ENCODE measurements at places on chromosomes 16 and 17.
A peak's percentile ranks its signal among the peaks of the same experiment; 100 is the strongest.

GRCh38 chr17:65278050-65278819 lies 141.1 kb downstream of the RGS9 start:
- H3K4me1 ChIP-seq = no peaks in the 10 kb centered on the region
- no peaks in the 10 kb centered on the region for H3K27me3 ChIP-seq
- H3K4me3 ChIP-seq = no peak overlapping the region
- no peaks in the 10 kb centered on the region for H3K36me3 ChIP-seq
- H3K27ac ChIP-seq = no peak overlapping the region
- DNase-seq = no peak

DNA sequence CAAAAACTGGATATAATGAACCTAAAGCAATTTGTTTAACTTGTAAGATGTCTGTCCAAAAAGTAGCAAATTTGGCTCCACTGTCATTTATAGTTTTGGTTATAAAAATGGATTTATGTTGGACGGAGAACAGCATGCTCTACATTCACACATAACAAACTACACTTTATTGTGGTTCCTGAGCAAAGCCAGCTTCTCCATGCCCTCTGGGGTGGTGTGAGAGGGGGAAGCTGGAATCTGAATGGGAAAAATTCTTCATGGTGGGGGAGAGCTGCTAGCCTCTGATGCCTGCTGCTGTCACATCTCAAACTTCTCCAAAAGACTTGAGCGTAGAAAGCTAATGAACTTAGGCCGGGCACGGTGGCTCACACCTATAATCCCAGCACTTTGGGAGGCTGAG lies 9.8 kb upstream of the METTL9 start:
- H3K27me3 ChIP-seq = no peaks in the 10 kb centered on the region
- H3K36me3 ChIP-seq = no peaks in the 10 kb centered on the region
- no peak for DNase-seq
- no peak overlapping the region for H3K27ac ChIP-seq
- H3K4me3 ChIP-seq = no peak overlapping the region

GRCh38 chr17:44914148-44914547 lies 1.2 kb downstream of the GFAP start:
- H3K27me3 ChIP-seq = peaks cover 49% of the 10 kb centered on the region
- no peak overlapping the region for H3K4me3 ChIP-seq
- DNase-seq = no peak
- no peaks in the 10 kb centered on the region for H3K36me3 ChIP-seq
- H3K27ac ChIP-seq = no peak overlapping the region

DNA sequence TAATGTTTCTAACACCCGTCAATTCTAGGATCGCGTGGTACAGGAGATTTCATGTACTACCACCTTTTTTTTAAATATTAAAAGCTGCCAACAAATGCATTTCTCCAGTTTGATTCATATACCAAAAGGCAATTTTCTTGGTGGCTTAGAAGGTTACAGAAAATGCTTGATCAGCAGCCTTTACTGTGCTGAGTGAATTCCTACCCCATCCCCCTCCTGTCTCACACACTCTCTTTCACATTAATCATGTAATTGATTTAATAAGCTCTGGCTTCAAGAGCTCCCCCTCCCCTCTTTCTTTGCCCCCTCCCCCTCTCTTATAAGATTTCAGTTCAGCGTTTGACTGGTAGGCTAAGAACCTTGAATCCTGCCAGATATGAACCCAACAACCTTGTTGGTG lies 110.5 kb downstream of the RBFOX1 start:
- no peak overlapping the region for H3K4me3 ChIP-seq
- DNase-seq = no peak
- no peaks in the 10 kb centered on the region for H3K27me3 ChIP-seq
- no peaks in the 10 kb centered on the region for H3K36me3 ChIP-seq
- H3K4me1 ChIP-seq = no peaks in the 10 kb centered on the region

DNA sequence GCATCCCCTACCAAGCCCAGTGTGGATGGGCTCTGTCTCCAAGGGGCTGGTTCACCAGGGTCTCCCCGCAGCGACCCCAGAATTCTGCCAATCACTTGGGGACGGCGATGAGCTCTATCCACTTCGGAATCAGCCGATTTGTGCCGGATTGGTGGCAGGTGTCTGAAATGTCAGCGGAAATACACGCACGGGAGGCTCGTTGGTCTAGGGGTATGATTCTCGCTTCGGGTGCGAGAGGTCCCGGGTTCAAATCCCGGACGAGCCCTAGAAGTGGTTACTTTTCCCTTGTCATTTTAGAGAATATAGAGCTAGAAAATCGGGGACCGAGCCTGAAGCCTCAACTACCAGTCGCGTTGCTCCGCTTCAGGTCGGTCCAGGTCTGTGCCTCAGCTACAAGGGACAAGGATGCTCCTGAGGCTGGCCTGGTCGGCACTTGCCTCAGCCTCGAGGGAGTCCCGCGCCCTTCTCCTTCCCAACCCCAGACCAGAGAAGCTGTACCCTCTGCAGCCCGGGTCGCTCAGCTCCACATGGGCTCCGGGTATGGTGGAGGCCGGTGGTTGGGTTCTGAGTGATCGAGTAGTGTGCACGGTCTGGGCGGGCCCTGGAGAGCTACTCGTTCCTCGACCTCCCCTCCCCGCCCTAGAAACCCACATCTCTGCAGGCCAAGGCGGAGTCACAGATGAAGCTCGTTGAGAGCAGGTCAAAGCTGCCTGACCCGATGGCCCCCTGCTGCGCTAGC lies 16.0 kb upstream of the OR1F1 start:
- H3K4me3 ChIP-seq = no peak overlapping the region
- no peak for DNase-seq
- H3K27ac ChIP-seq = no peak overlapping the region
- peaks cover 6% of the 10 kb centered on the region for H3K4me1 ChIP-seq

- H3K27ac ChIP-seq = no peak overlapping the region
- H3K4me1 ChIP-seq = no peaks in the 10 kb centered on the region
- H3K36me3 ChIP-seq = no peaks in the 10 kb centered on the region
- no peak for DNase-seq
- H3K27me3 ChIP-seq = no peaks in the 10 kb centered on the region
Measured at GRCh38 chr16:66458853-66459252, 31.8 kb downstream of the BEAN1 start.

GRCh38 chr17:49873466-49873865 lies 25.6 kb upstream of the TAC4 start:
- H3K27me3 ChIP-seq = no peaks in the 10 kb centered on the region
- no peaks in the 10 kb centered on the region for H3K4me1 ChIP-seq
- H3K36me3 ChIP-seq = no peaks in the 10 kb centered on the region
- H3K27ac ChIP-seq = no peak overlapping the region
- no peak for DNase-seq

DNA sequence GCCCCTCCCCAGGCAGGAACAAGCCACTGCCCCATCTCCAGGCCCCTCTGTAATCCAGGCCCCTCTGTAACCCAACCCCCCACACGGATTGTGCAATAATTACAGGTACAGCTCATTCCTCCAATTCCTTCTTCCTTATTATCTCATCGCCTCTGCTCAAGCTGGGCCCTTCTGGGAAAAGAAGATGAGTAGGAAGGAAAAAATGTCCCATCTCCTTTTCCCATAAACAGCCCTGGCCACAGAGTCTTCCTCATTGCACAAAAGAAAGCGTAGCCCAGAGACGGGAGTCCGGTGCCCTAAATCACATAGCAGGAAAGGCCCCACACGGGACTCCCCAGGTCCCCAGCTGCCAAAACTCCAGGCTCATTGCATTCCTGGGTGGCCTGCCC lies 3.6 kb upstream of the LITAFD start:
- no peaks in the 10 kb centered on the region for H3K27me3 ChIP-seq
- no peaks in the 10 kb centered on the region for H3K4me1 ChIP-seq
- no peak overlapping the region for H3K4me3 ChIP-seq
- H3K36me3 ChIP-seq = no peaks in the 10 kb centered on the region
- H3K27ac ChIP-seq = no peak overlapping the region
- DNase-seq = peak; percentile 24

GRCh38 chr17:67672592-67673335 lies 45.0 kb upstream of the NOL11 start:
- H3K27me3 ChIP-seq = no peaks in the 10 kb centered on the region
- H3K36me3 ChIP-seq = peaks cover 13% of the 10 kb centered on the region
- no peaks in the 10 kb centered on the region for H3K4me1 ChIP-seq
- H3K4me3 ChIP-seq = no peak overlapping the region
- no peak for DNase-seq

GRCh38 chr17:79597040-79597439 lies 13.8 kb downstream of the RBFOX3 start:
- DNase-seq = no peak
- H3K27me3 ChIP-seq = peaks cover 16% of the 10 kb centered on the region
- no peak overlapping the region for H3K4me3 ChIP-seq
- no peaks in the 10 kb centered on the region for H3K4me1 ChIP-seq

- peak overlapping the region; percentile 61 for H3K27ac ChIP-seq
- peaks cover 14% of the 10 kb centered on the region for H3K4me1 ChIP-seq
- no peak overlapping the region for H3K4me3 ChIP-seq
- no peaks in the 10 kb centered on the region for H3K27me3 ChIP-seq
Measured at GRCh38 chr17:75475851-75476250, 19.4 kb downstream of the TMEM94 start.

- H3K27me3 ChIP-seq = peaks cover 43% of the 10 kb centered on the region
- no peak overlapping the region for H3K27ac ChIP-seq
- no peak for DNase-seq
- no peak overlapping the region for H3K4me3 ChIP-seq
Measured at GRCh38 chr17:7654832-7655540, 4.3 kb downstream of the ATP1B2 start.

- H3K36me3 ChIP-seq = no peaks in the 10 kb centered on the region
- H3K27me3 ChIP-seq = no peaks in the 10 kb centered on the region
- no peak overlapping the region for H3K27ac ChIP-seq
- DNase-seq = no peak
Measured at GRCh38 chr17:34389126-34389750, 26.2 kb upstream of the CCL1 start.

DNA sequence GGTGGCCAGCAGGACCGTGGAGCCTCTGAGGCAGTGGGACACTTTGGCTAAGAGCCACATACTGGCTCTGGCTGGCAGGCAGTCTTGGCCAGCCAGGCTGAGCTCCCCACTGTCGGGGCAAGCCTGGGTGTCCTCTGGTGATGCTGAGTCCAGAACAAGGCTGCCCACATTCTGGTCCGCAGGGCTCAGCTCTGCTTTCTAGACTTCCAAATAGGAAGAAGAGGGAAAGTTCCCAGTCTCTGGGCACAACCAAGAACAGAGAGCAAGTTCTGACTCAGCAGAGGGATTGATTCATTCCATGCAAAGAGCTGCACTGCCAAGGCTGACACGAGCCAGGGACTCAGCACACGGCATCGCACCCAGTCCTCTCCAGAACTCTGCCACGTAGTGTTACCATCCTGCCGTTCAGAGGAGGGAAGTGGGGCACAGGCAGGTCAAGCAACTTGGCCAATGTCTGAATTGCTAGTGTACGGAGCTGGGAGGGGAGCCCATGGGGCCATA lies 58.9 kb downstream of the NOS2 start:
- H3K36me3 ChIP-seq = no peaks in the 10 kb centered on the region
- H3K4me1 ChIP-seq = no peaks in the 10 kb centered on the region
- H3K27me3 ChIP-seq = no peaks in the 10 kb centered on the region
- H3K27ac ChIP-seq = no peak overlapping the region

- no peaks in the 10 kb centered on the region for H3K27me3 ChIP-seq
- H3K4me1 ChIP-seq = no peaks in the 10 kb centered on the region
- no peak overlapping the region for H3K27ac ChIP-seq
- no peak for DNase-seq
Measured at GRCh38 chr16:49328325-49328724, 45.3 kb upstream of the C16orf78 start.

- H3K36me3 ChIP-seq = no peaks in the 10 kb centered on the region
- peak within 1 kb of the TSS; percentile 85 for H3K27ac ChIP-seq
- no peaks in the 10 kb centered on the region for H3K27me3 ChIP-seq
- H3K4me3 ChIP-seq = peak within 1 kb of the TSS; percentile 91
- peaks cover 9% of the 10 kb centered on the region for H3K4me1 ChIP-seq
Measured at GRCh38 chr17:75764711-75765421, at the start of gene GALK1. Gene GALK1, minus strand, starts transcription at chr17:75765192. Its CDS starts 56 bp downstream, at chr17:75765136.

GRCh38 chr16:50071075-50071671 lies 5.4 kb downstream of the HEATR3 start:
- H3K27ac ChIP-seq = no peak overlapping the region
- DNase-seq = no peak
- no peaks in the 10 kb centered on the region for H3K36me3 ChIP-seq
- no peaks in the 10 kb centered on the region for H3K27me3 ChIP-seq
- no peak overlapping the region for H3K4me3 ChIP-seq
- H3K4me1 ChIP-seq = peaks cover 16% of the 10 kb centered on the region

DNA sequence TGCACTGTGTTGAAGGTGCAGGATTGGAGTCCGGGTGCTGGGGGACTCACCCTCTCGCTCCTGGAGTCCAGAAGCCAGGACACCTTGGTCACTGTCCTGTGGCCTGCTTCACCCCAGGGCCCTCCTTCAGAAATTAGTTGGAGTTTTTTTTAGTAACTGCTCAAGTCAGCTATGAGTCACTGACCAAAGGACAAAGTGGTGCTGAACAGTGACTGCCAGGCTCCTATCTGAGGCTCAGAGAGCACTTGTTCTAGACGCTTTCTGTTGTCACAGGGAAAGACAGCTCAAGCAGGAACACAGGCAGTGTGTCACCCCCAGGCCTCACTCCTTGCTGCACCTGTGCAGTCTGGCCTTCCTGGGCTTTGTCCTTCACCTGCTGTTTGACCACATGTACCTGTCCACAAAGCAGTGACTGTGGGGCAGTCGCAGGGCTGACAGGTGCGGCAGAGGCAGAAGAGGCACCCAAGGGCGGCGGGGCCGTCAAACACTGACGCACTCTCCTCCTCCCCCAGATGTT lies 4.1 kb upstream of the FAAP100 start:
- peaks cover 55% of the 10 kb centered on the region for H3K4me1 ChIP-seq
- peak overlapping the region; percentile 26 for H3K27ac ChIP-seq
- H3K36me3 ChIP-seq = peaks cover 55% of the 10 kb centered on the region

DNA sequence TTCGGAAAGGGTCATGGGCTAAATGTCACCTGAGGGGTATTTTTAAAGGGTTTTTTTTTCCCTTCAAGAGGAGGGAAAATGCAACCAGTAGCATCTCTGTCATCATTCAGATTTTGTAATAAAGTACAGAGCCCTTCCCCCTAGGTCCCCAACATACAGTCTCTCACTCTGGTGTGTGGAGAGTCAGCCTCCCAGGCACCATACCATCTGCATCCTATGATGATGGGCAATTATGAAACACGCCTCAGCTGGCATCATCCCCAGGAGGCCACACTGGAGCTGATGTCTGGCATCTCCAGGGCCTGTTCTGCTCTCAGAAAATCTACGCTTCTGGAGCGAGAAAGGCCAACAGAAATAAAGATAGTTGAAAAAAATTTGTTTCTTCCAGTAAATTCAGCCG lies 32.0 kb downstream of the TBX4 start:
- no peaks in the 10 kb centered on the region for H3K27me3 ChIP-seq
- no peak for DNase-seq
- H3K4me3 ChIP-seq = no peak overlapping the region
- H3K4me1 ChIP-seq = no peaks in the 10 kb centered on the region

- H3K27me3 ChIP-seq = no peaks in the 10 kb centered on the region
- H3K27ac ChIP-seq = no peak overlapping the region
- no peak overlapping the region for H3K4me3 ChIP-seq
- H3K4me1 ChIP-seq = no peaks in the 10 kb centered on the region
Measured at GRCh38 chr16:25298165-25298872, 40.7 kb upstream of the ZKSCAN2 start.
